SJCRH30 (cell line): ENCODE measurements at places on chromosomes 5 and 9. TPM values are rescaled to one million over a fixed set of nuclear protein-coding genes. Genes with fewer than 3 reads are reported as not detected.

- H3K27ac ChIP-seq = no peak overlapping the region
- H3K36me3 ChIP-seq = no peaks in the 10 kb centered on the region
- H3K27me3 ChIP-seq = no peaks in the 10 kb centered on the region
- peaks cover 4% of the 10 kb centered on the region for H3K4me1 ChIP-seq
- no peak for DNase-seq
Observed at GRCh38 chr5:96648023-96648422, 14.2 kb upstream of the CAST start.

GRCh38 chr9:126957687-126958053 is 43.1 kb downstream of the RALGPS1 start:
- H3K27ac ChIP-seq = peak overlapping the region; percentile 47
- peak; percentile 26 for DNase-seq
- H3K36me3 ChIP-seq = no peaks in the 10 kb centered on the region
- H3K4me3 ChIP-seq = no peak overlapping the region
- peaks cover 12% of the 10 kb centered on the region for H3K4me1 ChIP-seq

GRCh38 chr5:34655354-34655991 is 655 bp upstream of the RAI14 start:
- DNase-seq = peak; percentile 77
- no peaks in the 10 kb centered on the region for H3K36me3 ChIP-seq
- peak overlapping the region; percentile 96 for H3K4me3 ChIP-seq
- peak overlapping the region; percentile 66 for H3K27ac ChIP-seq
- H3K27me3 ChIP-seq = no peaks in the 10 kb centered on the region

GRCh38 chr9:136735812-136736480 is 6.8 kb downstream of the LCN10 start:
- H3K4me3 ChIP-seq = no peak overlapping the region
- H3K27ac ChIP-seq = no peak overlapping the region
- H3K27me3 ChIP-seq = peaks cover 28% of the 10 kb centered on the region
- peaks cover 6% of the 10 kb centered on the region for H3K4me1 ChIP-seq
- DNase-seq = no peak

GRCh38 chr5:94240993-94241651 is 377.3 kb downstream of the KIAA0825 start:
- H3K4me3 ChIP-seq = no peak overlapping the region
- peaks cover 2% of the 10 kb centered on the region; the same call in 1 of the 2 replicates for H3K4me1 ChIP-seq
- no peaks in the 10 kb centered on the region for H3K36me3 ChIP-seq
- no peaks in the 10 kb centered on the region for H3K27me3 ChIP-seq

DNA sequence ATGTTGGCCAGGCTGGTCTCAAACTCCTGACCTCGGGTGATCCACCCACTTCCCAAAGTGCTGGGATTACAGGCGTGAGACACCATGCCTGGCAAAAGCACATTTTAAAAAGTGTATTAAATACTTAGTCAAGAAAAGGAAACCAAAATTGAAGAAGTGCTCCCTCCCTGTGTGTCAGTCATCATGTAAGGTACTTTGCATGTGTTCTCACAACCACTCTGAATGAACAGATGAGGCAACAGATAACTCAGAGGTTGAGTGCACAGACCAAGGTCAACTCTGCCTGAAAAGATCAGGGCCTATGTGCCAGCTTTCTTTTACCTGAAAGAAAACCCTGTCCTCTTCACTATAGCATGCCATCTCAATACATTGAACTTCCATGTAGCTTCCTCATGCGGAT is 289.7 kb downstream of the MRPS30 start:
- no peak overlapping the region for H3K4me3 ChIP-seq
- DNase-seq = no peak
- no peaks in the 10 kb centered on the region for H3K36me3 ChIP-seq

- H3K4me3 ChIP-seq = no peak overlapping the region
- H3K27ac ChIP-seq = no peak overlapping the region
- no peaks in the 10 kb centered on the region for H3K4me1 ChIP-seq
- H3K27me3 ChIP-seq = no peaks in the 10 kb centered on the region
Observed at GRCh38 chr9:108698231-108698630, 157.6 kb downstream of the ACTL7B start.

DNA sequence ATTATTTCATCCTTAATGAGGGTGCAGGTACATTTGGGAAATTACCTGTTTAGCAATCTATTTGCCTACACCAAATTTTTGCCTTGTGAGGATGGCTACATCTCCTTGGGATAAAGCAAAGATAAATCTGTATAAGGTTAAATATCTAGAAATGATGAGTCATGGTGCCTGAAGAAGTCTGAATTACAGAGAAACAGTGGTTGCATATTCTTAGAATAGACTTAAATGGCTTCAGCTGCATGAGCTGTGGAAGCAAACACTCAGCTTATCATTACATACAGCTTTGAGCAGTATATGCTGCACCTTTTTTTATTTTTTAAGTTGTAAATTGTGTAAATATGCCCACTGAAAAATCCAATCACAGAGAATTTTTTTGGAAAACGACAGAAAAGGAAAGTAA is 153.5 kb downstream of the RAPGEF6 start:
- H3K4me1 ChIP-seq = no peaks in the 10 kb centered on the region
- no peaks in the 10 kb centered on the region for H3K27me3 ChIP-seq
- no peak for DNase-seq
- H3K27ac ChIP-seq = no peak overlapping the region

DNA sequence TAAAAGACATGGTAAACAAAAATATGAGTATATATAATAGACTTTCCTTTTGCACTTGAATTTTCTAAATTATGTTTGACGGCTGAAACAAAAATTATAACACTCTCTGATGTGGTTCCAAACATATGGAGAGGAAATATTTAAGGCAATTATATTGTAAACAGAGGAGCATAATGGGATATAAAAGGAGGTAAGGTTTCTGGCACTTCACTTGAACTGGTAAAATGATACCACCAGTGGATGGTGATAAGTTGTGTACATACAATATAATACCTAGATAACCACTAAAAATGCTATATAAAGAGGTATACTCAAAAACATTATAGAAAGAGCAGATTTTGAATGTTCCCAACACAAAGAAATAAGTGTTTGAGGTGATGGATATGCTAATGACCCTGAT is 192.9 kb upstream of the RAD23B start:
- DNase-seq = no peak
- H3K36me3 ChIP-seq = no peaks in the 10 kb centered on the region
- no peak overlapping the region for H3K4me3 ChIP-seq
- no peaks in the 10 kb centered on the region for H3K4me1 ChIP-seq
- no peak overlapping the region for H3K27ac ChIP-seq

GRCh38 chr5:10762776-10763500 is 1.9 kb upstream of the DAP start:
- H3K27ac ChIP-seq = no peak overlapping the region
- no peaks in the 10 kb centered on the region for H3K36me3 ChIP-seq
- no peak for DNase-seq
- H3K4me1 ChIP-seq = no peaks in the 10 kb centered on the region
- H3K4me3 ChIP-seq = no peak overlapping the region
- H3K27me3 ChIP-seq = no peaks in the 10 kb centered on the region

Gene TEX48
- total RNA-seq = not detected in 2 replicates

GRCh38 chr5:87705876-87706275 is 293.1 kb upstream of the CCNH start:
- H3K36me3 ChIP-seq = no peaks in the 10 kb centered on the region
- no peak overlapping the region for H3K4me3 ChIP-seq
- no peak overlapping the region for H3K27ac ChIP-seq
- no peaks in the 10 kb centered on the region for H3K4me1 ChIP-seq
- H3K27me3 ChIP-seq = no peaks in the 10 kb centered on the region

DNA sequence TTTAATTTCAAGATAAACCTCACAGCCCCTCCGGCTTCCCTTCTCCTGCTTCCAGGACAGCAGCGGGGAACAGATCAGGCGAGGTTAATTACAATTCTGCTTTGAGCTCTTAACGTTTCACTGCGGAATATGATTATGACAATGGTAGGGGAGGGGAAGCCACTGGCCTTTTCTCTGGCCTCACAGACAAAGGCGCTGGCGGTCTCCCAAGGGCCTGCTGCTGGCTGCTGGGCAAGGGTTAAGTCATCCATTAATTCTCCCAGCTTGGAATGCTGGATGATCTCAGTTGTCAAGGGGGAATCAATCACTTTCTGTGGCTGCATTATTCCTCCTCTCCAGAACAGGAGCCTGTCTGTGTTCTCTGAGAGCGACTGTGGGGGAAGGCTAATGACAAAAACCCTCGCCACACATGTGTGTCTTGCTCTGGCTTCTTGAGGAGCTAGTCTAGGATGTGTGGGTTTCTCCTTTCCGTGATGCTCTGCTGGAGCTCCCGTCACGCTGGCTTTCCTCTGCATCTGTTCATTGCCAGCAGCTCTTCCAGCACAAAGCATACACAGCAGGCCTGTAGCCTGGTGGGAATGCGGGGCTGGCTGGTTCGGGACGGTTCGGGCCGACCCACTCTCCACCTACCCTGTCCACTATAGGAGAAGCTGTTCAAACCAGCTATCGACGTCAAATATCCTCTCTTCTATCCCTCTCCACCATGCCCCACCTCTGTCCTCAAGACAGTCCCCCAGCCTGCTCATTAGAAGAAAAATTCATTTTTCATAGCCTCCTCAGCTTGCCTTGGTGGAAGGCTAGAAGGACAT is 82.8 kb downstream of the DCP2 start:
- H3K36me3 ChIP-seq = 0 out of 2 replicates have a peak, but pooled peaks cover 8% of the 10 kb centered on the region
- no peaks in the 10 kb centered on the region for H3K27me3 ChIP-seq
- peaks cover 30% of the 10 kb centered on the region for H3K4me1 ChIP-seq
- DNase-seq = peak; percentile 43

GRCh38 chr5:53100606-53101005 is 9.0 kb downstream of the MOCS2 start:
- H3K27me3 ChIP-seq = no peaks in the 10 kb centered on the region
- no peaks in the 10 kb centered on the region for H3K4me1 ChIP-seq
- no peak overlapping the region for H3K4me3 ChIP-seq
- H3K27ac ChIP-seq = no peak overlapping the region
- no peak for DNase-seq

Gene PCDHA12
- not detected in 2 replicates for total RNA-seq

Gene KIF3A
- total RNA-seq = 7.7 and 8.3 TPM in 2 replicates

Gene CSNK1G3
- total RNA-seq = 68.6 and 72.8 TPM in 2 replicates

GRCh38 chr9:106587042-106587441 is 275.9 kb upstream of the ZNF462 start:
- H3K4me3 ChIP-seq = no peak overlapping the region
- H3K4me1 ChIP-seq = no peaks in the 10 kb centered on the region
- no peak for DNase-seq

Gene PKD2L2
- total RNA-seq = not detected in 2 replicates

- DNase-seq = no peak
- H3K4me1 ChIP-seq = peaks cover 14% of the 10 kb centered on the region
- H3K27me3 ChIP-seq = no peaks in the 10 kb centered on the region
- H3K36me3 ChIP-seq = no peaks in the 10 kb centered on the region
- no peak overlapping the region for H3K4me3 ChIP-seq
Observed at GRCh38 chr5:89081360-89081759, 198.4 kb upstream of the MEF2C start.

GRCh38 chr5:92553326-92553725 is 1027.7 kb downstream of the NR2F1-AS1 start:
- H3K4me1 ChIP-seq = peaks cover 28% of the 10 kb centered on the region
- no peak for DNase-seq
- H3K36me3 ChIP-seq = no peaks in the 10 kb centered on the region
- no peak overlapping the region; the same call in 1 of the 2 replicates for H3K27ac ChIP-seq
- H3K4me3 ChIP-seq = no peak overlapping the region
- H3K27me3 ChIP-seq = no peaks in the 10 kb centered on the region

- no peaks in the 10 kb centered on the region for H3K27me3 ChIP-seq
- no peaks in the 10 kb centered on the region for H3K36me3 ChIP-seq
- H3K4me3 ChIP-seq = no peak overlapping the region
- peaks cover 4% of the 10 kb centered on the region for H3K4me1 ChIP-seq
Observed at GRCh38 chr5:68369457-68370125, 154.0 kb downstream of the PIK3R1 start.

- DNase-seq = no peak
- no peaks in the 10 kb centered on the region for H3K27me3 ChIP-seq
- peaks cover 22% of the 10 kb centered on the region for H3K4me1 ChIP-seq
- H3K4me3 ChIP-seq = no peak overlapping the region
- no peak overlapping the region for H3K27ac ChIP-seq
Observed at GRCh38 chr9:99023231-99023630, 79.5 kb downstream of the COL15A1 start.

- H3K4me3 ChIP-seq = no peak overlapping the region
- H3K27ac ChIP-seq = no peak overlapping the region
- no peaks in the 10 kb centered on the region for H3K4me1 ChIP-seq
- H3K36me3 ChIP-seq = peaks cover 4% of the 10 kb centered on the region; the same call in 1 of the 2 replicates
- DNase-seq = no peak
- H3K27me3 ChIP-seq = no peaks in the 10 kb centered on the region
Observed at GRCh38 chr5:142132916-142133315, 24.3 kb downstream of the NDFIP1 start.

Gene RLN2
- not detected in 2 replicates for total RNA-seq

- no peaks in the 10 kb centered on the region for H3K27me3 ChIP-seq
- H3K4me1 ChIP-seq = peaks cover 19% of the 10 kb centered on the region
- no peak overlapping the region for H3K4me3 ChIP-seq
- peak; percentile 92 for DNase-seq
- H3K27ac ChIP-seq = no peak overlapping the region; the same call in 1 of the 2 replicates
Observed at GRCh38 chr9:127897193-127897692, 2.2 kb downstream of the ST6GALNAC6 start.

Gene ASPN
- 0.06 TPM in 1 of 2 replicates, not detected in the other for total RNA-seq
